CD8-positive, alpha-beta memory T cell (primary cell): ENCODE measurements at places on chromosomes 1 and 21. TPM values are rescaled to one million over a fixed set of nuclear protein-coding genes. Genes with fewer than 3 reads are reported as not detected.

The FGR gene
- total RNA-seq, result 1.6 TPM

DNA sequence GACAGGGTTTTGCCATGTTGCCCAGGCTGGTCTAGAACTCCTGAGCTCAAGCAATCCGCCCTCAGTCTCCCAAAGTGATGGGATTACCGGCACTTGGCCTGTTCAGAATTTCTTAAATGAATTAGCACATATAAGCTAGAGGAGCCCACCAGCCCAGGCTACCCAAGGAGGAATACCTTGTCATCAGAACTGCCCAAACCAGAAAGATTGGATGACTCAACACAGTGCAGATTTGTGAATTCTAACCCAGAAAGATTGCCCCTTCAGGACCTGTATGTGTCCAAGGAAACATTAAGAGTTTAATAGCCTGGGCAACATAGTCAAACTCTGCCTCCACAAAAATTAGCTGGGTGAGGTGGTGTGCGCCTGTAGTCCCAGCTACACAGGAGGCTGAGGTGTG lies 14.0 kb upstream of the LIN9 start:
- H3K27ac ChIP-seq, result no peak overlapping the region
- no peak overlapping the region for H3K4me3 ChIP-seq
- H3K27me3 ChIP-seq, result no peaks in the 10 kb centered on the region
- no peak for DNase-seq
- no peaks in the 10 kb centered on the region for H3K36me3 ChIP-seq

GRCh38 chr1:229508823-229509337 lies 739 bp upstream of the NUP133 start:
- H3K27me3 ChIP-seq, result no peaks in the 10 kb centered on the region
- no peak for DNase-seq

DNA sequence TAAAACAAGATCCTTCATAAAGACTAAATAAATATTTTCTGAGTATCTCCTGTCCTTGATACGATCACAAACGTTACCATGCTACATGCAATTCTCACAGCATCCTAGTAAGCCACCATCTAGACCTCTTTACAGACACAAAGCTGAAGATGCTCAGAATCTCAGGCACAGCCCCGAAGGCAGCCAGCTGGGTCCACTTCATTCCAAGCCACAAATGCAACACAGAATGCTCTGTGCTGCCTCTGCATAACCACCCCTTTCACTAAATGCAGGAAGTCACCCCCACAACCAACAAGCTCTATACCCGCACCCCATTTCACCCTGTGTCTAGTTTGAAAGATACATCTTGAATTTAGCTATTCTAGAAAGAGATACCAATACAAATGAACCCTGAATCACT lies 12.9 kb downstream of the RCAN1 start:
- no peak overlapping the region for H3K27ac ChIP-seq
- DNase-seq, result no peak
- no peaks in the 10 kb centered on the region for H3K36me3 ChIP-seq
- no peaks in the 10 kb centered on the region for H3K4me1 ChIP-seq
- no peaks in the 10 kb centered on the region for H3K27me3 ChIP-seq
- no peak overlapping the region for H3K4me3 ChIP-seq

DNA sequence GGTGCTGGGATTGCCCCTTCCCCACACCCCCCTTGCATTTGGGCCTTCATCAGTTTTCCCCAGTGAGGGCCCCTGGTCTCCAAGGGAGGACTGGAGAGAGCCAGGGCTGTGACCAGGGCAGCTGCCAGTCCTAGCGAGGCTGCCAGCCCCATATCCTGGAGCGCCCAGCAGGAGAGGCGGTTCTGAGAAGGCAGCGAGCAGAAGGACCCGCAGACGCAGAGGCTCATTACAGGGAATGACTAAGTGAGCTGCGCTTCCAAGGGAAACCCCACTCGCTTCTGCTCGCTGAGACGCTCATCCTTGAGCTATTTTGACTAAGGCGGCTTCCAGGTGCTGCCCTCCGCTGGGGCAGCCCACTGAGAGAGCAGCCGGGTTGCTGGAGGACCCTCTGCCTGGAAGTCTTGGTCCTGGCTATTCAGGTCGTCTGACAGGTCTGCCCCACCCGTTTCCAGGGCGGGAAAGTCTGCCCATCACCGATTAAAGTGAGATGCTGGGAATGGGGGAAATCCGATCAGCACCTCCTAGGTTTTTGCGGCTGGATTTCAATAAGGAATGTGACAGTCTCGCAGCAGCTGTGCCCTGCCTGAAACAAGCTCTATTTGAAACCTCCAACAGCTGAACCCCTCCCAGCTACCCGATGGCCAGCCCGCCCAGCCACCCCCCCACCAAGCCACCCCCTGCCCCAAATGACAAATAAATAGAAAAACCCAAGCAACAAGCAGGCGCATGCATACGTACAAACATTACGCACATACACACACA lies 2.8 kb downstream of the KCNN3 start:
- peaks cover 13% of the 10 kb centered on the region for H3K27me3 ChIP-seq
- no peak overlapping the region for H3K4me3 ChIP-seq
- no peak overlapping the region for H3K27ac ChIP-seq

- H3K4me3 ChIP-seq, result no peak overlapping the region
- no peak for DNase-seq
- peaks cover 8% of the 10 kb centered on the region for H3K4me1 ChIP-seq
- H3K27me3 ChIP-seq, result peaks cover 4% of the 10 kb centered on the region
- H3K27ac ChIP-seq, result no peak overlapping the region
These were observed 4.1 kb upstream of the AHCYL1 start for GRCh38 chr1:109980324-109981003.
